ENCODE measurements at places on chromosomes 16 and 17. TPM values are rescaled to one million over a fixed set of nuclear protein-coding genes. Genes with fewer than 3 reads are reported as not detected.

The GGA3 gene
- 10.6 TPM for total RNA-seq

The HIC1 gene
- 16.9 TPM for total RNA-seq

The IRX3 gene
- total RNA-seq: under 0.01 TPM

The NSRP1 gene
- total RNA-seq: 8.2 TPM

The TBC1D3D gene
- total RNA-seq: not detected

The SLC13A5 gene
- not detected for total RNA-seq

The LUC7L gene
- 36.7 TPM for total RNA-seq

The TLCD2 gene
- 0.91 TPM for total RNA-seq

The SPECC1 gene
- total RNA-seq: 16.2 TPM

The SNN gene
- total RNA-seq: 15.6 TPM

The CCL15 gene
- total RNA-seq: not detected

The SLC2A4 gene
- 0.30 TPM for total RNA-seq

The SPAG7 gene
- 56.5 TPM for total RNA-seq

The MPP3 gene
- 5.5 TPM for total RNA-seq

The MYL4 gene
- total RNA-seq: not detected

The TOX3 gene
- total RNA-seq: not detected

The MYH8 gene
- total RNA-seq: not detected

The OTOP2 gene
- total RNA-seq: not detected

The SOST gene
- total RNA-seq: not detected

The KRTAP4-5 gene
- total RNA-seq: not detected

The CD300E gene
- total RNA-seq: not detected

The EPX gene
- total RNA-seq: not detected

The CMTM4 gene
- total RNA-seq: 10.4 TPM

The ADORA2B gene
- total RNA-seq: 19.3 TPM

The ATP6V0D1 gene
- total RNA-seq: 105 TPM

The JPH3 gene
- under 0.01 TPM for total RNA-seq

The GPR179 gene
- not detected for total RNA-seq

The NAE1 gene
- 94.8 TPM for total RNA-seq

The MLYCD gene
- total RNA-seq: 2.6 TPM

The CAPNS2 gene
- 0.97 TPM for total RNA-seq

The TCAP gene
- total RNA-seq: 0.15 TPM

The CARD14 gene
- total RNA-seq: not detected

The DPEP2 gene
- total RNA-seq: not detected

The PIK3R6 gene
- total RNA-seq: not detected

The DNASE1L2 gene
- 0.97 TPM for total RNA-seq

The HASPIN gene
- 7.5 TPM for total RNA-seq

The PRAC2 gene
- total RNA-seq: not detected

The PPP1R27 gene
- not detected for total RNA-seq

The TTYH2 gene
- 1.2 TPM for total RNA-seq
